Peyer's patch (tissue), 4 donors: ENCODE measurements at places on chromosomes 7 and 10.

DNA sequence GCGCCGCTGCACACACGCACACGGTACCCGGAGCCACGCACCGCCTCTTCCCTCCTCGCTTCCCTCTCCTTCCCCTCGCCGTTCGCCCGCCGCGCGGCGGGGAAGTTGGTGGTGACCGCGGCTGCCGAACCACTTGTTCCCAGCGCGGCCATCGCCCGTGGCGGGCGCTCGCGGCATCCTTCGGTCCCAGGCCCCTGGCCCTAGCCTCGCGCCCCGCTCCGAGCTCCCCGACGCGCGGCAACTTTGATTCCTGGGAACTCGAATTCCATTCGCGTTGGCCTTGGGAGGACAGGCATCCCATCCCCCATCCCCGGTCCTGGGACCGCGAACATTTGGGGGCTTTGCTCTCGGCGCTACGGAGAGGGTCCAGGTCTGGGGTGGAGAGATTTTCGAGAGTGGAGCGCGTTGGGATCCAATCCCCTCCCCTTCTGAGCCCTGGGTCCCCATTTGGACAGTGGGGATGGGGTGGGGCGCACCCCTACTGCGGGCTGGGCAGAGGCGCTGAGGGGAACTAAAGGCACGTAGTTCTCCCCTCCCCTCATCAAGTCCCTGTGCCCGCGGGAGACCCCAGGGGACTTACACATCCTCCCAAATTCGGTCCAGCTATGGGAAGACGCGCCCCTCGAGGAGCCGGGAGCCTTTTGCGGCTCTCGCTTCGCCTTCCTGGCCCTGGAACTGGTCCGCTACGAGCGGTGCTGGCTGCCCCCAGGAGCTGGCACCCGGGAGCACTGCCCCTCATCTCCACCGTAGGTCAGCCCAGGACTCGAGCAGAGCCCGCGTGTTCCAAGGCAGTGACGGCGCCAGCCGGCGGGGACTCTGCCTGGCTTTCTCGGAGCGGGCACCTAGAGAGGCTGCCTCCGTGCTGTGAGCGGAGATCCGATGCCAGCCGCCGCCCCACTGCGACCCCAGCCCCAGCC is 834 bp downstream of the CDH23 start:
- no peak for DNase-seq

- DNase-seq = no peak
Measured at GRCh38 chr7:17871815-17872533, 68.3 kb downstream of the SNX13 start.

DNA sequence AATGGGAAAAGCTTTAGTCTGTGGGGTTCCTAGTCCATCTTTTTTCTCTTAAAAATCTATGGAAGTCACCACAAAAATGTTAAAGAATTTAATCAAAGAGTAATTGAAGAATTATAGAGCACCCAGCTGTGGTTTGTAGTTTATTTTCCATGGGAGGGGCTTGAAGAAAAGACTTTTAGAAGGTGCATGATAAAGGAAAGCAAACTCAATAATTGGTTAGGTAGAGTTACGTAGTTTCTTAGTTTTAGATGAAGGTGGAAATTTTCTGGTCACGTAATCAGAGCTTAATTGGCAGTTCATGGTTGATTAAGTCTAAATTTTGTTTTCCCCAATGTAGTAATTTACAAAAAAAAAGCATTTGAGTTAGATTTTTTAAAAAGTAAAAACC is 724 bp downstream of the ZNF107 start:
- DNase-seq = no peak

DNA sequence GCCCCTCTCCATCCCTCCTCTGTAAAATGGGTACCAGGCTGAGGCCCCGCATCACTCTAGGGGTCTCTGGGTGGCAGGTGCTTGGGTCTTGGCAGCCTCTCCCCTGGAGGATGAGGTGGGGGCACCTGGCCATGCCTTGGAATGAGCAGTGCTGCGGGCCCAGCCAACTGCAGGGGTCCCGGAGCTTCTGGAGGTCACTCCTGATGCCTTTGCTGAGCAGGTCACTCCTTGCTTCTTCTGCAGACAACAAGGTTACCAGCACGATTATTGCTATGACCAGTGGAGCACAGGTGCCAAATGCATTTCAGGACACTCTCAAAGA is 22.4 kb upstream of the ZNF488 start:
- DNase-seq = no peak

DNA sequence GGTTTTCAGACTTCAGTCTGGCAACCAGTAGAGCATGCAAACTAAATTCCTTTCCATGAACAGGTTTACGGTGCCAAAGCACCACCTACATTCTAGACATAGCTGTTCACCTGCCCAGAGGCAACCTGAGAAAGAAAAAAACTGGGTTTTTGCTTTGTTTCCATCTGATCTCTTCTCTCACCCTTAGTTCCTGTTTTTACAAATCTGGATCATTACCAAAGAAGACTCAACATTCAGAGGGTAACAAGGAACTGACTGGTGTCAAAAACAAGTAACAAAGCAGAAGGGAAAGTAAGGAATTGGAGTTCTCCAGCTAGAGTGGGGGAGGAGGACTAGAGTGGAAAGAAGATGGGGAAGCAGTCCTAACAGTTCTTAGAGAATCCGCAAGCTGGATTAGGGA is 36.4 kb downstream of the CPVL start:
- DNase-seq = no peak

- no peak for DNase-seq
Measured at GRCh38 chr7:151767557-151767956, 109.4 kb downstream of the PRKAG2 start.

DNA sequence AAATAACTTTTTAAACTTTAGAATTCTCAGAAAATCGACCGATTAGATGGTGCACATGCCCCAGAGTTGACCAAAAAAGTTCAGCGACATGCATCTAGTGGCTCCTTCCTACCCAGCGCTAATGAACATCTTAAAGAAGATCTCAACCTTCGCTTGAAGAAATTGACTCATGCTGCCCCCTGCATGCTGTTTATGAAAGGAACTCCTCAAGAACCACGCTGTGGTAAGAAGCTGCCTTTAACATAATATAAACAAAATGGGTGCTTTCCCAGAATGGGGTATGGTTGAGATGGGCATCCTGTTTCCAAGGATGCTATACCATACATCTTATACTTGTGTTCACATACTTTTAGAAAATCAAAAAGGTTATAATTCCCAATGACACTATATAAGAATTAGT is 24.6 kb downstream of the GLRX3 start:
- no peak for DNase-seq

GRCh38 chr7:154881026-154881425 is 121.9 kb downstream of the PAXIP1 start:
- no peak for DNase-seq
